CD4-positive, alpha-beta T cell treated with Interleukin-15 for 4 hours (primary cell): ENCODE measurements at places on chromosomes 13 and 19.
A peak's percentile ranks its signal among the peaks of the same experiment; 100 is the strongest.

DNA sequence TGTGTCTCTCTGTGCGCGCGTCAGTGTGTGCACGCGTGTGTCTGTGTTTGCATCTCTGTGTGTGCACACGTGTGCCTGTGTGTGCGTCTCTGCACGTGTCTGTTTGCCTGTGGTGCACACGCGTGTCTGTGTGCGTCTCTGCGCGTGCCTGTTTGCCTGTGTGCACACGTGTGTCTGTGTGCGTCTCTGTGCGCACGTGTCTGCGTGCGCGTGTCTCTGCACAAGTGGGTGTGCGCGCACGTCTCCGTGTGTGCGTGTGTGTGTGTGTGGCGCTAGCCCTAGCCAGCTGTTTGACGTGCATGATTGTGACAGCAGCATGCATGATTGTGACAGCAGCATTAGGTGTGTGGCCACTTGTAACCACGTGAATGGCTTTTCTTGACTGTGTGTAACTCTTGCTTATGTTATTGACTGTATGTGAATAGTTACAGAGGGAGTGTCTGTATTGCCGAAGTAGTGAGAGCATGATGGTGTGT is 31.1 kb downstream of the ZNF146 start:
- DNase-seq = no peak

DNA sequence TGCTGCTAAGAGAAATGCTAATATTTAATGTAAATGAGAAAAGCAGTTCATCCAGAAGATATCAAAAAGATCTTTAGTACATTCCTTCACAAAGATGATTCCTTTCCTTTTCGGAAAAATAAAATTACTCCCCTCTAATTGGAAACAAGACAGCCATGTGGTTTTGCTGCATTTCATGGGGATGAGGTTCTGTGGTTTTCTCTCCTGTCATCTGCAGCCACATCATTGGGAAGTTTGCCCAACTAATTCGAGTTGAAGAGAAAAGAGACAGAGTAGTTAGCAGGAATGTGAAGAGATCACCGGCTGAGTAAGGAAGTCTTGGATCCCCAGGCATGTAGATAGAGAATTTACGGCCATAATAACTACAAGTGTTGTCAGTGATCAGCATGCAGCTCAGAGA is 122.1 kb downstream of the CYSLTR2 start:
- no peak for DNase-seq

DNA sequence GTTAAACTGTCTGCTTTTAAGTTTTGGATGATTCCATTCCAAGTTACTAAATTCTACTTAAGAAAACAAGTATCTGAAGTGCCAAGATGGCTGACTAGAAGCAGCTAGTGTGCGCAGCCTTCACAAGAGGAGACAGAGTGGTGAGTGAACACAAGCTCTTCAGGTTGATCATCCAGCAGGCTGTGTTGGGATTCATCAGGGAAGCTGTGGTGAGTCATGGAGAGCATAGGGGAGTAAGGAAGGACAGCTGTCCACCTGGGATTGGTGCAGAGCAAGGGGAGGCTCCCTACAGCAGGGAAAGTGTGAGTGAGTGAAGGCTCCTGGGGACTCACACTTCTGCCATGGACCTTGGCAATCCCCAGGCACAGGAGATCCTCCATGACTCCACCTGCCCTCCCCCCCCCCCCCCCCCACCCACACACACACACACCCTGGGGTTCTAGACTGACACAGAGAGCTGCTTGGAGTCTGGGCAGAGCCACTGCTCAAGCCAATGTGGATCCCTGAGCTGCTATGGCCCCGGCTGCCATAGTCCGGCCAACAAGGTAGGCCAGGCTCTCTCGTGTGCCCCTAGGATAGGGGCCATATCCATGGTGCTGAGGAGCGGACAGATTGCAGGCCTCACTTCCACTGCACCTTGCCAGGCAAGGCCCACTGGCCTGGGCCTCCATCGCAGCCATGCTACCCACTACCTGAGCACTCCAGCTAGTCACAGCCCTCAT is 23.5 kb downstream of the SLC25A15 start:
- no peak for DNase-seq

DNA sequence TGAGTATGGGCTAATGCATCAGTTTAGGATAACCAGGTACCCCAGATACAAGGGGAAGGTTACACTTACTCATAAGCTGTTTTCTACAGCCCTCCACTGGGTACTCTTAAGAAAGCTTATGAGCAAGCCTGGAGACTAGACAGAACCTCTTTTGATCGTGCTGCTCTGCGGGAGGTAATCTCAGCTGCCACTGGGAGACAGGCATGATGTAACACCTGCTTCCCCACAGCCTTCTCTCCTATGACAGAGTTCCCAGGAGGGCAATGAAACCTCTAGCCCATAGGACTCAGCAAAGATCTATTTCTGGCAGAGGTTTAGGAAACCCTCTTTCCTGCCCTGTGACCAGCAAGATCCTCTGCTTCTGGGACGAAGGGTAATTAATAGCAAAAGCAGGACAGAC is 65.6 kb downstream of the WASF3 start:
- DNase-seq = no peak

GRCh38 chr13:38073931-38074330 is 204.4 kb upstream of the TRPC4 start:
- no peak for DNase-seq

GRCh38 chr13:66071029-66071428 is 1159.1 kb downstream of the PCDH9 start:
- DNase-seq = no peak

- no peak for DNase-seq
Measured at GRCh38 chr19:51203916-51204315, 21.0 kb upstream of the CD33 start.

DNA sequence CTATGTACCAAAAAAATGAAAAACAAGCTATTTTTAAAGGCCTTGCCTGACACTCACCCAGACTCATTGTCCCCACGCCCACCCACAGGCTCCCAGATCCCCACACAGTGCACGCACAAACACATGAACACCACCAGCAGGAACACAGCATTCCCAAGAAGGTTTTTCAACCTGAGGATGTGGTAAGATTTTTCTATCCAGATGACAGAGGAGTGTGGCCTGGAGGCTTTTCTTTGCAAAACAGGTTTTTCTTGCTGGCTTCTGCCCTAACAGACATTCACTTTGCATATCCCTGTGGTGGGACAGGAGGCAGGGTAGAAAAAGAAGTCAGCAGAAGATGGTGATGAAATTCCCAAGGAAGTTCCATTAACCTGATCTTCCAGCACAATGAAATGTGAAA is 97.8 kb downstream of the KLF12 start:
- DNase-seq = no peak

GRCh38 chr19:31678421-31678820 is 329.2 kb upstream of the TSHZ3 start:
- no peak for DNase-seq

DNA sequence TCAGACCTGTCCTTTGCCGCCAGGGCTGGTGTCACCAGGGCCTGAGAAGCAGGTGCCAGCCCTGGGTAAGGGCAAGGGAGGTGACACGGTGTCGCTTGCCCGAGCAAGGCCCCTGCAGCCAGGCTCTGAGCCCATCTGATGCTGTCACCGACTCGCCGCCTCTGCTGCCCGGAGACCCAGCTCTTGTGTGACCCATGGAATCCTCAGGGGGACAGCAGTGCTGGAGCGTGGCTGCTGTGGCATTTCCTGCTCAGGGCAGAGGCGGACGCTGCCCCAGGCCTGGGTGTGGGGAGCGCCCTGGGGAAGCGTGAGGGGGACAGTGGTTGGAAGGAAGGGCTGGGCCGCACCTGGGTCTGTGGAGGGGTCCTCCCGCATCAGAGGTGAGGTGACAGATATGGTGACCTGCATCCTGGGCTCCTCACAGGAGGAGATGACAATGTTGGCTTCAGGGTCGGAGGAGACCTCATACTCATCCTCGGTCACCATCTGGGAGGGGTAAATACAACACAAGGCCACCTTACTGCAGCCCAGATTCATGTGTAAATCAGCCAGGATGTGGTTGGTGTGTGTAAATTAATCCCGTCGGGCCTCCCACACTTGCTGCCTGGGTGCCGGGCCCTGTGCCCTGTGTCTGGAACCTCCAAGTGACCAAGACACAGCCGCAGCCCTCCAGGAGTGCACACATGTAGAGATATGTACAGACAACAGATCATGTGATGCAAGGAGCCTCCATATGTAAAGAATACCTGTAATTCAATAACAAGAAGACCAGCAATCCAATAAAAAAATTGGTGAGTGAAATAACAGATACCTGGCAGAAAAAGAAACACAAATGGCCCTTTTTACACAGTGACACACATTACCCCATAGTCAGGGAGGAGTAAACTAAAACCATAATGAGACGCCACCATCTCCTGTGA is 27.6 kb upstream of the MATK start:
- peak; percentile 15 for DNase-seq

DNA sequence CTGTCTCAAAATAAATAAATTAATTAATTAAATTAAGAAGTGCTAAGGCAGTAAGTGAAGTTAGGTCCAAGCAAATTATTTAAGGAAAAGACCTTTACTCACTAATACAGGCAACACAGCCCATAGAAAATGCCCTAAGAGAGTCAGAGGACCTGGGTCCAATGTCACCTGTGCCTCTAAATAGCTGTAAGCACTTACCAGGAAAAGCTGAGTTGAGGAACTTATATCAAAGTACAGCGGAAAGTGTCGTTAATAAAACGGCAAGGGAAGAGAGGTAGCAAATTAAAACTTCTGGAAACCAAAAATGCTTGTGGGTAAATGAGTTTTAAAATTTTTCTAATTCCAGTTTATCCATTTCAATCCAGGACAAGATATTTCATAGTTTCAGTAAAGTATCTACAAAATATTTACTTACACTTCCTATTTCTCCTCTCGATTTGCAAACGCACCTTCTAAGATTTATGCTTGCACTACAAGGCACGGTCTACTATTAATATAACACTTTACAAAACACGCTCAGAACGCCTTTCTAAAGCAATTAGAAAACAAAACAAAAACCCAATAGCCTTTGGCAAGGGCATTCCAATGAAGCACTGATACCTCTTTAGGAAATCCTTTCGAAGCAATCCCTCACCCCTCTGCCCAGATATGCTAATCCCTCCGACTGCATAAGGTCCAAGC is 963 bp downstream of the VPS36 start:
- DNase-seq = no peak

- DNase-seq = no peak
Measured at GRCh38 chr19:55451163-55451964, 8.3 kb upstream of the SHISA7 start.
